A549 (cell line): ENCODE measurements at places on chromosomes 3 and 15.

- DNase-seq, result no peak
These were observed 71.6 kb downstream of the RASGRF1 start for GRCh38 chr15:79018960-79019359.

DNA sequence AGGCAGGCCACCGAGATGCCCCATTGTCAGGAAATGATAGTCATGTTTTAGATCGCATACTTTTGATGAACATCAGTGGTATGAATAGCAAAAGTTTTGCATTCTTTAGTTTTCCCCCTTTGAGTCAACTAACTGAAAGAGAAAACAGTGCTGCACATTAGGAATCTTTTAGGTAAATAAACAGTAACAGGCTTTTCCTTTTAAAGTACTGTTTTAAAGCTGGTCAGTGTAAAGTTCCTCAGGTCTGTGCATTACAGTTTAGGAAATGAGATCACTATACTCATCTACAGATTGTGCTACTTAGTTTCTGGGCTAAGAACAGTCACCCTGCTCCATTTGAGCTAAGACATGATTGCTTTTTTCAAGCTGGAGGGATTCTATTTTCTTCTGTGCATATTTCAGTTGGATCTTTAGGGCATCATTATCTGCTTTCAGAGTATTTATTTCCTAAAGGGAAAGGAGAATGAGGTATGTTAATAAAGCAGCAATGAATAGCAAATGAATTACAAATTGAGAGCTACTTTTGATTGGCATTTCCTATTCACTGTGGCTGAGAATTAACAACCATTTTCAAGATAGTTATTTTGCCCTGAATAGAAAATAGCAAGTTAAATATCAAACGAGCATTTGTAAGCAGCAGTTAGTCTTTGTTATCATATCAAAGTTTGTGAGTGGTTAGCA lies 36.5 kb downstream of the FAM98B start:
- no peak for DNase-seq

- DNase-seq, result peak; percentile 47
These were observed 111.5 kb downstream of the FILIP1L start for GRCh38 chr3:100002599-100003350.

GRCh38 chr3:143751643-143752178 lies 96.6 kb downstream of the SLC9A9 start:
- DNase-seq, result no peak

- DNase-seq, result no peak
These were observed 44.4 kb downstream of the SPSB4 start for GRCh38 chr3:141095546-141095937.

GRCh38 chr3:61315871-61316270 lies 64.6 kb upstream of the FHIT start:
- no peak for DNase-seq

DNA sequence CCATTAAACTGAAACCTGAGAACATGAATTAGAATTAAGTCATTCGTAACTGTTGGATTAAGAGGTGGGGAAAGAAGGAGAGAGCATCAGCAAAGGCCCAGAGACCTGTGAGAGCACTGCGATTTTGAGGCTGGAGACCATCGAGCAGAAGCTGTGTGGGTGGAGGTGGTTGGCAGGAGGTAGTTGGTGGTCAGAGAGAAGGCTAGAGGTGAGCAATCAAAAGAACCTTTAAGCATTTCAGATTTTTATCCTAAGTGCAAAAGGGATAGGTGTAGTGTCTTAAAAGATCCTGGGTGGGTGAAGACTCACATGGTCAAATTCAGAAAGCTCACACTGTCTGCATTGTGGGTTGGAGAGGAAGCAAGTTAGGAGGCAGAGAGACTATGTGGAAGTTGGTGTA lies 65.1 kb upstream of the TEX264 start:
- DNase-seq, result no peak

DNA sequence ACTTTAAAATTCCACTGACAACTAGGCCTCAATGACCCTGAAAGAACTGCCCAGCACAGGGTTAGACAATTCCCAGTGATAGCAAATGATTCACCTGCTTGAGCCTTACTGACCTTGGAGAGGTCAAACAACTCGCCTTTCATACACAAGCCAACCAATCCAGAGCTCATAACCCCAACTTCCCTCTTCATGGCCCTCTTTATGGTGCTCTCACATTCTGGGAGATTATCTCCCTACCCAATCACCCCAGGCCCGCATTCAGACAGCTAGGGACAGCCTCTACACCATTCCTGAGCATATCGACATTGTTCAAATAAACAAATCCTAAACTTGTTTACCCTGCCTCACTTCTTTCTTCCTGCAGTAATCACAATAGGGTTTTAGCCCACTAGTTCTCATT lies 32.2 kb upstream of the COLQ start:
- no peak for DNase-seq
